ENCODE measurements at places on chromosomes 16 and 17. TPM values are rescaled to one million over a fixed set of nuclear protein-coding genes. Genes with fewer than 3 reads are reported as not detected.

OR1F1 gene
- not detected for polyA plus RNA-seq

MVP gene
- 18.8 TPM for polyA plus RNA-seq

- no peak for DNase-seq
Measured at GRCh38 chr17:427327-427726, 74.7 kb upstream of the RPH3AL start.

- DNase-seq: no peak
Measured at GRCh38 chr17:4073983-4074830, 68.6 kb downstream of the ZZEF1 start.

- DNase-seq: no peak
Measured at GRCh38 chr17:36185416-36185815, 9.0 kb upstream of the TBC1D3B start.

HOXB1 gene
- 0.37 TPM for polyA plus RNA-seq

GRCh38 chr17:27644586-27644985 lies 13.6 kb downstream of the LGALS9 start:
- no peak for DNase-seq

SPHK1 gene
- polyA plus RNA-seq: 2.3 TPM

DNA sequence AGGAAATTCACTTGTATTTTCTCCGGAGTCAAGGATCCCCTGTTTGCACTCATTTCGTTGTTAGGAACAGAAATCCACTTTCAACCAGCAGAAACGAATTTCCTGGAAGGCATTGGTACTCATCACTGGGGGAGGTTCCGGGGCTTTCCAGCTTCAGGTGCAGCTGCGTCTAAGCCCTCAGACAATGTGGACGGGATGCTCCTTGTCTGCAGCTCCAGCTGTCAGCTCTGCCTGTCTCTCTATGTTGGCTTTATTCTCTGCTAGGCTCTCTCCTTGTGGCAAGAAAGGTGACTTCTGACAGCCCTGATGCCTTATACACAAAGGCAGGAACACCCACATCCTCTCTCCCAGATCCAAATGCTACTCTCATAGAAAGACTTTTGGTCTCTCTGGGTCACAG lies 183.9 kb upstream of the HSBP1 start:
- DNase-seq: no peak

- DNase-seq: no peak
Measured at GRCh38 chr16:76503091-76503490, 225.9 kb downstream of the CNTNAP4 start.

DNA sequence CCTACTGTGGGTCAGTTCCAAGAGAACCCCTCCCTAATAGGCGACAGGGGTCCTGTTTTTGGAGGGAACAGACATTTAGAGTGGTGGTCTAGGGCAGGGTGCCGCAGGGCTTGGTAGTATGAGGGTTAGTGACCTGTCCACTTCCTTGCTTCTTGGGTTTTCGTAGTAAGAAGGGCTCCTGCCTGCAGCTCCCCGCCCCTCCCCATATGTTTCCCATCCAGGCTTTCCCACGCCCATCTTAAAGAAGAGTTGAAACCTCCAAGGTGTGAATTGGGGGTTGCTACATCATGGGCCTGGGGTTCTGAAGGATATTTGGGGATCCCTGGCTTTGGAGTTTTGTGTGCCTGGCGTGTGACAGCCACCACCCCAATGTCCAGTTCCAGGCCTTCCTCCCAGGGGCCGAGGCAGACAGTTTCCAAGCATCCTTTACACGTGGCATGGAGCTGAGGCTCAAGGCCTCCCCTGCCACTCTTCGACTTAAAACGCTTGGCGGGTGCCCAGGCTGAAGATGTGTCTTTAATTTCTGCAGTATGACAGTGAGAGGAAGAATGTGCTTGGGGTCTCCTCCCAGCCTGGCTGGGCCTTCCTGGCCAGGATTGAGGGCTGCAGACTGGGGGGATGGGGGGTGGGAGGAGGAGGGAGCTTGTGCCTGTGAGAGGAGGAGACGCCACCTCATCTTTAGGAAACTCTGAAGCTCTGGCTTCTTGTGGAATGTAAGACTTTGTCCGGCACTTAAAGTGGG lies 2.3 kb upstream of the COL1A1 start:
- no peak for DNase-seq

DNA sequence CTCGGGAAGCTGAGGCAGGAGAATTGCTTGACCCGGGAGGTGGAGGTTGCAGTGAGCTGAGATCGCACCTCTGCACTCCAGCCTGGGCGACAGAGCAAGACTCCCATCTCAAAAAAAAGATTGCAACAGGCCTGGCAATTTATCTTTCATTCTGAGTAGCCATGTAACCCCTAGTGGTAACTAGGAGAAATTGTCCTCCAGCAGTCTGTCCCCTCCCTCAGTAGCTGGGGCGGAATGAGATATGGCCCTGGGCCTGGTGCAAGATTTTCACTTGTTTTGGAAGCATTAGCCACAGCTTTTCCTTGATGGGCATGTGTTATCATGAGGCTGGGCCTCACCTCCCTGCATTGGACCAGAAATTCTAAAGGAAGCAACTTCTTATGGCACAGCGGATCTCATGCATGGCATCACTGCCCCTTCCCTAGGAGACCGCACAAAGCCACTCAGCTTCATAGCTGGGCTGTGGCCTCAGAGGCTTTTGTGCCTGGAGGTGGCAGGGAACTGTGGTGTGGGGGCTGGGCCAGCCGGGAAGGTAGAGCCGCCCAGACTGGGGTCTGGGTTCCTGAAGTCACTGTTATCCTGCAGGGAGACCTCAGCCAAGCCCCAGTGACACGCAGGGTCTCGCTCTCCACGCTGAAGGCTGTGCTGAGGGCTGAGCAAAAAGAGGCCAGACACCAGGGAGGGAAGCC lies 13.4 kb downstream of the NATD1 start:
- DNase-seq: no peak

- DNase-seq: no peak
Measured at GRCh38 chr16:89020925-89021595, 44.1 kb upstream of the CBFA2T3 start.

DNA sequence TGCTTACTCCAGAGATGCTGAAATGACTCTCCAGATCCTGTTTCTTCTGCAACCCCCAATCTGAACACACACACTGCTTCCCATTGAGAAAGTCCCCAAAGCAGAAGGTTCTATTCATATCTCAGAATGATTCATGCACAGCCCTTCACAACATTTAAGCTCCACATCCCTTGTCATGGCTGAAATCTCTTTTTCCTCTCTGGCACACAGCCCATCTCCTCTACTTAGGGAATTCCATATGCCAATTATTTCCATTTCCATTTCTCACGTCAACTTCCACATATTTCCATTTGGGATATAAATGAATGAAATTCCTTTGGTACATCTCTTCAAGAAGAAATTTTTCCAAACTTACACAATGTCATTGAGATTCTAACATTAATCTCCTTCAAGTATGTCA lies 119.6 kb downstream of the CDH11 start:
- no peak for DNase-seq

- no peak for DNase-seq
Measured at GRCh38 chr17:67074781-67075180, 30.4 kb downstream of the CACNG1 start.

GRCh38 chr17:80284631-80285030 lies 24.0 kb downstream of the RNF213 start:
- DNase-seq: no peak

GRCh38 chr17:37295888-37296287 lies 79.9 kb upstream of the C17orf78 start:
- no peak for DNase-seq

DNA sequence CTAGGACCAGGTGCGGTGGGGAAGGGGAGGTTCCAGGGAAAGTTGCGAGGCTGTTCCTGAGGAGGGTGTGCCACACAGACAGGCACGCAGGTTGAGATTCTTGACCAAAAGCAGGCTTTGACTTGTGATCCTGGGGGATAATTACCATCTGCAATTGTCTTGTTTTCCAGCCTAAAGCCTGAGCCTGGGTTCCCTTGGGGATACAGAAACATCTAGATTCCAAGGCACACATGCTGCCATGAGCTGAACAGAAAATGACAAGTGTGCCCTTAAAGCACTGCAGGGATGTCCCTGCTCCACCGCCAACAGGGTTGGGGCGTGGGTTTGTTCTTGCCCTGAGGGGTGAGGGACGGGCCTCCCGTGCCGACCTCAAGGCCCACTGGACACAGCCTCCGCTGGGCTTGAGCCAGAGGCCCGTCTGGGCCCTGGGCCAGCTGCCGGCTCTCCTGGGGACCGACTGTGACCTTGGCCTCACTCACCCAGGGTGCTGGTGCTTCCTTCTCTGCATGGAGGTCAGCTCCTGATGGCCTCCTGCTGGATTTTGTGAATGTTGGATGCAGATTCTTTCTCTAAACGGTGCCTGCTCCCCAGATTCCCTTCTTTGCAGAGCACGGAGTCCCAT lies 14.0 kb downstream of the CA5A start:
- no peak for DNase-seq

- DNase-seq: no peak
Measured at GRCh38 chr16:17343028-17343427, 127.7 kb downstream of the XYLT1 start.

HOXB9 gene
- polyA plus RNA-seq: 71.8 TPM

DNA sequence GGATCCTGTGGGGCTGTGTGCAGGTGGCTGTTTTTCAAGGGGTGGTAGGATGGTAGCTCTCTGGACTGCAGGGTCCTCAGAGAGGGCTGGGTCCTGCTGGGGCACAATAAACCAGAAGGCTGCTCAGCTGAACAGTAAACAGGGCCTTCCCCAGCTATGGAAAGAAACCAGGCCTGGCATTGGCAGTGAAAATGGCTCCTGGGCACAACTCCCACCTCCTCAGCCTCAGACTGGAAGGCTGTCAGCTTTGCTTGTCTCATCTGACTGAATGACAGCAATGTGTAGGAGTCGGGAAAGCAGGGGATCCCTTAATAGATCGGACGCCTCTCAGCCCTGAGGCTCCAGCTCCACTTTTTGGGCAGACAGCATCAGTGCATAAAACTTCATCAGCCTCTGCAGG lies 59.8 kb upstream of the NLRP1 start:
- no peak for DNase-seq

DNA sequence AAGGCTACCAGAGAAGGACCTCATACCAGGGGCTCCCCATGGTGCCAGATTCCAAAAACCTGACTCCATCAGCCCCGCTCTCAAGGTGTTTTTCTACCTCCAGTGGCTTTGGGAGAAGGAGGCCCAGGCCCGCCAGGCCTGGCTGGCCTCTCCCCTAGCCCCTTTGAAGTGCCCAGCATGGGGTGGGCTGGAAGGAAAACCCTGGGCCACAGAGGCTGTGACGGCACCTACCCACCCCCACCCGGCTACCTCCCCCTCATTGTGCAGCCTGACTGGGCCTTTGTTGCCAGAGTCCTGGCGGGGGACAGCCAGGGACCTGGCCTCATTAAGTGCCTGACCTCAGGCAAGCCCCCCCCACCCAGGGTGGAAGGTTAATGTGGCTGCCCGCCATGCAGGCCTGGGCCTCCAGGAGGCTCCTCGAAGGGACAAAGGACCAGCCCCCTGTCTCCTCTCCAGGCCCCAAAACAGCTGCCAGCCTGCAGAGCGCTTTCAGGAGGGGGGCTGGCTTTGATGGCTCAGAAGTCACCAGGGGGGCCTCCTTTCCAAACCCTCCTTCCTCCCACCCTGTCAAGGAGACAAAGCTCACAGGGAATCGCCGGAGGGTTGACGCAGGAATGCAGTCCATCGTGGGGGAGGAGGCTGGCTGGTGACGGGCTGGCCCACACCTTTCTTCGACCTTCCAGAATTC lies 159.4 kb downstream of the ZNF423 start:
- no peak for DNase-seq

CHTF18 gene
- 22.7 TPM for polyA plus RNA-seq

NOXO1 gene
- 3.0 TPM for polyA plus RNA-seq

DNA sequence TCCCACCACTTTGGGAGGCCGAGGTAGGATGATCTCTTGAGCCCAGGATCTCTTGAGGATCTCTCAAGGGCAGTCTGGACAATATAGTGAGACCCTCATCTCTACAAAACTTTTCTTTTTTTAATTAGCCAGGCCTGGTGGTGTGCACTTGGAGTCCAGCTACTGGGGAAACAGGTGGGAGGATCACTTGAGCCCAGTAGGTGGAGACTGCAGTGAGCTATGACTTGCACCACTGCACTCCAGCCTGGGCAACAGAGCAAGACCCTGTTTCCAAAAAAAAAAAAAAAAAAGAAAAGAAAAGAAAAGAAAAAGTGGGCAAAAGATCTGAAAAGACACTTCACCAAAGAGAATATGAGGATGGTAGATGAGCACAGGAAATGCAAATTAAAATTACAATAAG lies 15.0 kb downstream of the RAB40B start:
- DNase-seq: no peak

TNP2 gene
- not detected for polyA plus RNA-seq

SLC6A2 gene
- polyA plus RNA-seq: 0.21 TPM

- no peak for DNase-seq
Measured at GRCh38 chr17:66690166-66690565, 144.8 kb upstream of the CACNG5 start.

DNA sequence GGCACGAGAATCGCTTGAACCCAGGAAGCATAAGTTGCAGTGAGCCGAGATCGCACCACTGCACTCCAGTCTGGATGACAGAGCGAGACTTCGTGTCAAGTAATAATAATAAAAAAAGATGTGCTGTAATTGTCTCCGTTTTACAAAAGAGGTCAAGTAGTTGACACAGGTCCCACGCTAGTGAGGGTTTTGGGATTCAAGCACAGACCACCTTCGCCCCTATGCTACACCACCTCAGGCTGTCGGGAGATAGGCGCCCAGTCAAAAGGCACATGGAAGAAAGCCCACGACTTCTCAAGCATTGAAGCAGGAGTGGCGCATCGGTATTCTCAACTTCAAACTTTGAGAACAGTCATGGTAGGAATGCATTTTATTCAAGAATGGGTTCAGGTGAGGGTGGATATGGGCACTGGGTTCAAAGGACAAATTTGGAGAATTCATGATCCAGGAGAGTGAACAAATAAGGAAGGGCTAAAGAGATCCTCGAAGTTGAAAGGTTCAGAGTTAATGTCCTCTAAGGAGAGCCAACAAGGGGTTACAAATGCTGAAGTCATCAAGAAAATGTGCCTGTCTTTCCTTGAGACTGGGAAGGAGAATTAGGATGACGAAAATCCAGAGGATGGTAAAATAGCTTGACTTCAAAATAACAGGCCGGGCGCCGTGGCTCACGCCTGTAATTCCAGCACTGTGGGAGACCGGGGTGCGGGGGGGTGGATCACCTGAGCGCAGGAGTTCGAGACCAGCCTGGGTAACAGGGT lies 1.4 kb upstream of the AMZ2 start:
- DNase-seq: no peak

TRAPPC1 gene
- polyA plus RNA-seq: 137 TPM

CTRB1 gene
- polyA plus RNA-seq: 0.11 TPM

SEPTIN1 gene
- polyA plus RNA-seq: 2.5 TPM

DNA sequence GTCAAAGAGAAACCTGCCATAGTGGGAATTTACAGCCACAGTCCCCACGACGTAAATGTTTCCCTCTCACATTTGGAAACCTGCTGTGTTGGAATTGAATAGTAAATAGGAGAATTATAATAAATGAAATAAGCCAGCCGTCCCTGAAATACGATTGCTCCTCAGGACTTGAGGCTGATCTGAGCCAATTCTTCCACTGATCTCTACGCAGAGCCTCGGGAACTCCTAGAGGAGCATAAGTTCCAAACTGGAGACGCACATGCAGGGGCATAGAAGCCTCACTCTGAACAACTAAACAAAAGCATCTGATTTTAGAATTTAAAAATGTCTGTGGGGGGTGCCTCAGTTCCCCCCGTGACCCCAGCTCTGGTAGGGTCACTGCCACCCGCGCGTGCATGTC lies 10.2 kb upstream of the TEX19 start:
- DNase-seq: no peak

- DNase-seq: no peak
Measured at GRCh38 chr16:3575491-3575890, 1.7 kb downstream of the NLRC3 start.

GRCh38 chr17:50887705-50888245 lies 21.6 kb upstream of the TOB1 start:
- DNase-seq: no peak

- DNase-seq: no peak
Measured at GRCh38 chr17:5888811-5889210, 181.4 kb upstream of the WSCD1 start.

GRCh38 chr17:72193391-72194106 lies 72.7 kb downstream of the SOX9 start:
- no peak for DNase-seq
